ENCODE measurements at places on chromosomes 2 and 18. TPM values are rescaled to one million over a fixed set of nuclear protein-coding genes. Genes with fewer than 3 reads are reported as not detected.

The SLC8A1 gene
- total RNA-seq = 20.1 TPM

The ERCC3 gene
- 44.7 TPM for total RNA-seq

The ST8SIA5 gene
- total RNA-seq = not detected

The DSC3 gene
- 20.0 TPM for total RNA-seq

DNA sequence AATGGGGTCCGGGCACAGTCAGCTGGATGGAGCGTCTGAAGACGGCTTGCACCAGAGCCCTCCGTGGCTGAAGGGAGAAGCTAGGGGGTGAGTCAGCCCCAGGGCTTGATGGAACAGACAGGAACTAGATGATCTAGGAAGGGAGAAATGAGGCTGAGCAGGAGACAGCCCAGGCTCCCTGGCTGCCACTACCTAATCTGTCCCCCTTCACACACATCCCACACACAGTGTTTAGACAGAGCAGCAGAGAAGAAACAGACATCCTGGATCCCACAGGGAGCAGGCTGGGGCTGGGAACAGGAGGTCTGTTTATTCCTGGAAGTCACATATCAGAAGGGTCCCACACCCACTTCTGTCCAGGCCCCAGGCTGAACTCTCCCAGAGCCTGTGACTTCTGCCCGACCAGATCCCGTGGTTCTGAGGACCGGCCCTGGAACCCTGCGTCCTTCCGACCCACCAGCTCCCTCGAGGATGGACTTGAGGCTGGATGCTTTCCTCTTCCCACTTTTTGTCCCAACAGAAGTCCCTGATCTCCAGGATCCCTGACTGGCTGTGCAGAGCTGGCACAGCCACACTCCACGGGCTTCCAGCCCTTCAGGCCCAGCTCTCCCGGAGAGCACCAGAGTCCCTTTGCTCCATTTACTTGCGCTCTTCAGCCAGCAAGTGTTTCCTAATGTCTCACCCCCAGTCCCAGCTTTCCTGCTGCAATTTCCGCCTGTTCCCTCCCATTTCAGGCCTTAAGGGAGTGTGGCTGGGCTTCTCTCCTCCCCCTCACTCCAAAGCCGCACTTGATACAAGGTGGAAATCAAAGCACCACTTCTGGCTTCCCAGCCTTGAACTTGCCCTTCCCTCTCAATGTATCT is 1.5 kb upstream of the GPBAR1 start:
- H3K27me3 ChIP-seq = no peaks in the 10 kb centered on the region
- H3K4me3 ChIP-seq = no peak overlapping the region
- peaks cover 58% of the 10 kb centered on the region for H3K36me3 ChIP-seq
- H3K27ac ChIP-seq = peak overlapping the region; percentile 4
- peaks cover 61% of the 10 kb centered on the region for H3K4me1 ChIP-seq

- DNase-seq = no peak
- H3K36me3 ChIP-seq = no peaks in the 10 kb centered on the region
- H3K4me1 ChIP-seq = no peaks in the 10 kb centered on the region
- H3K27ac ChIP-seq = no peak overlapping the region
These were observed 26.5 kb downstream of the BCL2 start for GRCh38 chr18:63292831-63293683.

Data from SJSA1 (cell line).